ENCODE measurements at places on chromosomes 13 and 19. TPM values are rescaled to one million over a fixed set of nuclear protein-coding genes. Genes with fewer than 3 reads are reported as not detected.

RFPL4AL1 gene
- total RNA-seq = not detected

DNA sequence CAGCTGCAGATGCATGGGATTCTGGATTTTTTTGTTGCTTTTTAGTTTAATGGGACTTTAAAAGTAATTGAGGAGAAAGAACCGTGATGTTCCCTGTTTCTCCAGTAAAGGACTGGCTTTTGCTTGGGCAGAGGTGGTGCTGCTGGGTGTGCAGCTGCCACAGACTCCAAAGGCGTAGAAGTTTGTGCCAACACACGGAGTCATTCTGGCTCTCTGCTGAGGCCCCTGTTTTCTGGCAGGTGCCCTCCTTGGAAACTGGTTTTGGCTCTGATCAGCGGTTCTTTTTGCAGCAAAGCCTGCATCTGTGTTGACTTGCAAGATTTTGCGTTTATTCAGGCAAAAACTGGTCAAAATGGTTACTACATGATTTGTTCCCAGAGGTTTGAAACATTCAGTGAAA is 16.0 kb upstream of the QTRT1 start:
- no peak for DNase-seq

STX10 gene
- total RNA-seq = 162 TPM

DNA sequence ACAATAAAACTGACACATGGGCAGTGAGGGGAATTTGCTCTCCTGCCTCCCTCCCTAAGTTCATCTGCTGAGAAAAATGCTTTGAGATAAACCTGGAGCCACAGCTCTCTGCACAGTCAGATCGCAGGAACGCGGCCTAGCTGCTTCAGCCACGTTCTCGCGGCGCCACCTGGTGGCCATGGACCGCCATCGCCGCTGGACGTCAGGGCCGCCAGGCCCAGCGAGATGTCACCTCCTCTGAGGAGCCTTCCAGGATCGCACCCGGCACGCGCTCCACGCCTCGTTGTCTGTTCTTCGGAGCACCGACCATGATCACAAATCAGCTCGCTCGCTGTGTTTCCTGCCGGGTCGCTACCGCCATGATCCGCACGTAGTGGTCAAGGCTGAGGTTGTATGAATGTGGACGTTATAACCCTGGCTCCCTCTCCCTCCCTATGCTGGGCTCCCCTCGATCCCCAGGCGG is 20.6 kb upstream of the USP29 start:
- DNase-seq = peak; percentile 55

SMIM24 gene
- total RNA-seq = not detected

- DNase-seq = no peak
Measured at GRCh38 chr13:46297361-46297811, 85.7 kb downstream of the LRRC63 start.

DNA sequence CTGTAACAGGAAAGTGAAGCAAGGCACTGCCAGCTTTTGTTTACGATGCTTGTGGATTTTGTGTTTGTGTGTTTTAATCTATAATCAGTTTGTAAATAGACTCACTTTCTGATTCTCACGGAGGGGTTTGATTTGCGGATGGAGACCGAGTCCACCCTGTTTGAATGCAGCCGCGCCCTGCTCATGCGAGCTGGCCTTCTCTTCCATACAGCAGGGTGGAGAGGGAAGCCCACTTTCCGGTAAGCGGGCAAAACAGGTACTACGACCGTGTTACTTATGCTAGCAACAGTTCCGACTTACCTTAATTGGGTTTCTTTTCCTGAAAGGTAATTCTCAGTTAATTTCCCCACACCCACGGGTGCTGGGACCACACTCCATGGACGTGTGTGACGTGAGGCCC is 33.1 kb downstream of the ADPRHL1 start:
- DNase-seq = no peak

S1PR4 gene
- not detected for total RNA-seq

All from RPMI7951 (cell line).